Hematopoietic multipotent progenitor cell treated with erythropoietin and hydrocortisone succinate and interleukin-3 and kit ligand, for 17 days (in vitro differentiated cells): ENCODE measurements at places on chromosomes 6 and 20.

DNA sequence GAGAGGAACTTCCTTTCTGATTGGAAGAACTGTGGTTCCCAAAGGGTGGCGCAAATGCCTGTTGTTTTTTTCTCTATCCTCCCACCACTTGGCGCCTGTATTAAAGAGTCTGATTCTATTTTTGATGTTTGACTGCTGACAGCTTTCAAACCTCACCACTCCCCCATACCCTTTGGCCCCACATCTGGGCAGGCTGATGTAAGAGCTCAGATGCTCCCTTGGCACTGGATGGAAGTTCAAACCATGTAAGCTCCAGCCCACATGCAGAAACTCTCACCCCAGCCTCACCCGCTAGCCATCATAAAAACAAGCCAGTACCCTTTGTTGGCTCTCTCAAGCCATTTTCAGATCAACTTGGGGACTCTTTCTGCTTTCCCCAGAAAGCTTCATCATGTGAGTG is 20.0 kb upstream of the TMEM14A start:
- DNase-seq = no peak

GRCh38 chr6:33992191-33992590 is 153.7 kb downstream of the GRM4 start:
- DNase-seq = no peak

- DNase-seq = no peak
These were observed 73.5 kb upstream of the LAMP5 start for GRCh38 chr20:9440892-9441291.

GRCh38 chr6:93177918-93178317 is 241.4 kb downstream of the EPHA7 start:
- DNase-seq = no peak

DNA sequence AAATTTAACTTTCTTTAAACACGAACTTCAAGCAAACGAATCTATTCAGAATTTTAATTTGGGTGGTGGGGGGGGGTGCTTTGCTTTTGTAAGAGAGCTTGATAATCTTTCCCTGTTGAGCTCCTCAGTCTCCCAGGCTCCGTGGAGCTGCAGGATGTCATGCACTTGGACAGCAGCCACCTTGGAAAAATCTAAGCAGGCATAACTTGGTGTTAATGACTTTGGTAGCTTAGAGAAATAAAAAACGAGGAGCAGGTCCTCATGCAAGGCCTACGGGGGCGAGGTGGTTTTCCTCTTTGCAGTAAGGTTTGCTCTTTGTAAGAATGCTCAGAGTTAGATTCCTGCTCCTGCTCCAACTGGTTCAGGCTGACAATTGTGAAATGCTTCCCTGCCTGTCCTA is 102.3 kb downstream of the EDN1 start:
- DNase-seq = no peak

GRCh38 chr20:437787-438486 is 24.4 kb downstream of the TBC1D20 start:
- no peak for DNase-seq

DNA sequence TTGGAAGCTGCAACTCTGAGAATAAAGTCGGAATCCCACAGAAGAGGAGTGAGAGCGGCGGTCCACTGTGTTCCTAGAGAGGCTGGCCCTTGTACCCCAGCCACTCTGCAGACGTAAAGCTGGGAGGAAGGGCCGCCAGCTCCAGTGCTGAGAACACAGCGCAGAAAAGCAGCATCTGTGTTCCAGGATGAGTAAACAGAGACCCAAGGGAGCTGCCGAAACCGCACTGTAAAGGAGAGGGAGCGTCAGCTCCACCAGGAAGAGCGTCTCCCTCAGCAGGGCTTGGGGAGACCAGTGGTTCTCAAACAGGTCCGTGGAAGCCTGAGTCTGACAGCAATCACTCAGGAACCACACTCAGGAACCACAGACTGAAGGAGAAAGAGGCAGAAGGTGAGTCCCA is 134.0 kb downstream of the WDR27 start:
- DNase-seq = no peak

DNA sequence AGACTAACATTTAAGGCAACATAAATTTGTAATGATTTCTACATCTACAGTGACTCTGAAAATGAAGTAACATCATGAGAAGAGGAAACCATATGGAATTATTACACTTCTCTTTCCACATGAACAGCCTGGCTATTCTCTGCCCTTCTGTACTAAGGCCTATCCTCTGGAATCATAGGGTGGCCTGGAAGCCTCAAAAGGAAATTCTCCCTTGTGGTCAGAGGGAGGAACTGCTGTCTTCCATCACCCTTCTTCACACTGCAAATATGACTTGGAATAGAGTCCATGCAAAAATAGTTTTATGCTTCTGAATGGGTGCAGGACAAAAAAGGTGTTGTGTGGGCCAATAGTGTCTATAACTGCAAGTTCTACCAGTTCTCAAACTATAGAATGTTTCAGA is 44.6 kb upstream of the SH3BGRL2 start:
- no peak for DNase-seq

GRCh38 chr20:42714298-42715141 is 475.2 kb downstream of the PTPRT start:
- no peak for DNase-seq

GRCh38 chr20:52179331-52180179 is 12.0 kb downstream of the ZFP64 start:
- DNase-seq = no peak
